Stimulated activated naive B cell treated with anti-CD40 and anti-IgM and Interleukin-4, amounts not matched to agents 10 μg/mL and 1 μg/mL and 100 μg/mL, for 72 hours (primary cell): ENCODE measurements at places on chromosomes 2 and 18.

DNA sequence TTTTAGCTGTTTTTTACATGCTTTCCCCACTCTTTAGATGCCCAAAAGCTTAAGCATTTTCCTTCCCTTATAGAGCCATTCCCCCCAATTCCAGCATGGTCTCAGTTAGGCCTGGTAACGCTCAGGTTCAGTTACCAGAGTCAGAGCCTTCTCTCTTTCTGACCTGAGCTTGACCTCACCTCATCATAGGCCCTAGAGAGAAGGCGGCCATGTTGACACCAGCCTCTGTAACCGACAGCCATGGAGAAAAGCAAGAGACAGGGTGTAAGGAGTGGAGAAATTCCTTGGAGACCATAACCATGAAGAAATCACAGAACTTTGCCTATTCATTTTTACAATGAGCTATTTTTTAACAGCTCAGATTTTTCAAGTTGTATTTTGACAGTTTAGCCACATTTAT is 99.4 kb downstream of the RTN4 start:
- no peak for DNase-seq

DNA sequence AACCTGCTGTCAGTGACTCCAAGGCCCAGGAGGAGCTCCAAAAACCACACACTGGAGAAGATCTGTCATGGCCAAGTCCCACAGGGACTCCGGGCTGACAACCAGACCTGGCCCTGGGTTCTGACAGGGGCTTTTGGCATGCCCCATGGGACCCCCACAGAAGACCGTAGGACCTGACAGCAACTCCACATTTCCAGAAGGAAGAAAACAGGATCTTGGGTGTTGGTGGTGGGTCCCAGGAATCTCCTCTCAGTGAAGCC is 275.9 kb upstream of the HS6ST1 start:
- no peak for DNase-seq

- no peak for DNase-seq
Observed at GRCh38 chr2:75162897-75163296, 36.4 kb downstream of the TACR1 start.

DNA sequence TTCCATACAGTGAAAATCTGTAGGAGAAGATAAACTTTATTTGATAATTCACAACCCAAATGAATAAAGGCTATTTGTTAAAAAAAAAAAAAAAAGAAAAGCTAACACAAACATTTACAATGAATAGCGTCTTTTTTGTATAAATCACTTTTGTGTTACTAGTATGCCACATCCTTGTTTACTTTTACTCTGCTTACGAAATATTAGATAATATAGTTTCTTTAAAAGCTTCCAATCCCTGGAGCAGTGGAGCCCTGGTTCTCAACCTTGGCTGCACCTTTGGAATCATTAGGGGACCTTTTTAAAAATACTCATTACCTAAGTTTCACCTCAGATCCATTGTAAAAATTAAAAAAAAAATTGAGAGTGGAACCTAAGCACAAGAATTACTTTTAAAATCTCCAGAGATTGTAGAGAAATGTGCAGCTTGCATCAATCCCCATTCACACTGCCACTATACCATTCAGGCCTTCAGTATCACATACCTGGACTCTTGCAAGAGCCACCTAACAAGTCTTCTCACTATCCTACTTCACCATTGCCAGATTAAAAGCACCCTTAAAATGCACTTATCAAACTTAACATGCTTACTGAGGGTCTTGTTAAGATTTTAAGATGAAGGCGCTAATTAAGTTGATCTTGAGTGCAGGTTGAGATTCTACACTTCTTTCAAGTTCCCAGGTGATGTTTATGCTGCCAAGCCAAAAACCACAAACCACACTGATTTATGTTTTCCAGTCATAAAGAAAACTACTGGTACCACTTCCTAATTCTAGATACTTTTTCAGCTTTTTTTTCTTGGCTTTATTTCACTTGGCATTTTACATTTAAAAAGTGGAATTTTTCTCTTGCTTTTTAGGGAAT is 59.7 kb upstream of the ZC3H15 start:
- no peak for DNase-seq

DNA sequence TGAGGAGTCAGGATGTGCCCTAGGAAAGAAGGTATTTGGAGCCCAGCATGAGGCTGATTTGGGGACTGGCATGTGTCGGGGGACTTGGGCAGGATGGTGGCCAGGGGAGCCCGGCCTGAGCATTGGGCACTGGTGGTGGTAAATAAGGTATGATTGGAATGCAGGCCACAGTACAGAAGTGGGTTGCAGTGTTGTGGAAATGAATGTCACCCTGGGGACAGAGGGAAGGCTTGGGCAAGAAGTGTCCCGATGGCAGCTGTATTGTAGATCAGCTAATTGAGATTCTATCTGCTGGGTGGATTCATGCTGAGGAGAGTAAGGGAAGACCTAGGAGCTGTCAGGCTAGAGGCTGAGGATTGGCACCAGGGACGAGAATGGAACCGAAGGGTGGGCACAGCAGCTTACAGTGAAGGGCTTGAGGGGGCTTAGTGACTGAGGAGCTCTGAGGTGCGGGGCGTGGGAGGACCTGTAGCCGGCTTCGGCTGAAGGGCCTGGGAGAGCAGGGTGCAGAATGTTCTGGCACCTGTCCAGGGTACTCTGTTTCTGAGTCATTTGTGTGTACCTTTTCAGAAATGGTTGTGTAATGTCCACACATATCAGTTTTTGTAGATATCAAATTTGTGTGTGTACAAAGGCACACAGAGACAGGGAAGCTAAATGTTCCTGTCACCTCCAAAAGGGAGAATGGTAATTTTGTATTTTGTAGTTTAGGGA is 170.2 kb downstream of the PRKCE start:
- no peak for DNase-seq

GRCh38 chr18:48021273-48021914 is 90.9 kb upstream of the SMAD2 start:
- no peak for DNase-seq

GRCh38 chr2:104286841-104287240 is 567.1 kb upstream of the POU3F3 start:
- DNase-seq = no peak

- no peak for DNase-seq
Observed at GRCh38 chr2:121058852-121059558, 226.0 kb downstream of the TFCP2L1 start.

GRCh38 chr2:142097711-142098110 is 33.1 kb downstream of the LRP1B start:
- DNase-seq = no peak

GRCh38 chr2:207317378-207317984 is 151.7 kb upstream of the KLF7 start:
- no peak for DNase-seq

DNA sequence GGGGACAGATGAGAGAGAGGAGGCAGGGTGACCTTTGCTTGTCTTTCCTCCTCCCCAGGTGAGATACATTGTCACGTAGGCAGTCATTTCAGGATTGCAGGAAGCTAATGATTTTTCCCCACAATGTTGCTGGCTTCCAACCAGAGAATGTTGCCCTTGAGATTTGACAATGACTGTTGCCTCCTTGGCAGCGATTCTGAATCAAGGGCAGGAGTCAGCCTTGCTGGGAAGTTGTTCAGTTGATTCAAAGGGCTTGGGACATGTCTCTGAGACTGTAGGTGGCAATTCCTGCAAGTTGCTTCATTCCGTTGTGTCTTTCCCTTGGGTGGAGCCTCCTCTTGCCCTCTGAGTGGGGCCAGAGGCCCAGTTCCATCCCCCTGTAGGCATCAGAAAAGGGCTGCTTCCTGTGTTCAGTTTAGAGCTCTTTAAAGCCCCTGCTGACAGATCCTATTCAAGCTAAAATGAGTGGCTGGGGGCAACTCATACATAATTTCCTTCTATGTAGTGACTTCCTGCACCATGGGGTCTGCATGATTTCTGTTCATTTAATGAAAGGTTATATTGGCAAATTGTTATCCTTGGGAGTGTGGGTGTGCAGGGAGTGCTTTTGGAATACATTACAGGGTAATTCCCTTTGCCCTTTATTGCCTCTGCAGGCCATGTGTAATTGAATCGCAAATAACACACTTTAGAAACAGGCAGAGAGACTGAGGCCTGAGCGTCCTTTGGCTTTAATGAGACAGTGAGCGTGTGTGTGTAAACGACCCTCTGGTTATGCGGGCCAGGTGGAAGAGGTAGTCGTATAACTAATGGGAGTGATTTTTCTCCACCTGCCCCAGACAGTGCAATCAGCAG is 52.4 kb downstream of the GPR39 start:
- DNase-seq = no peak

- DNase-seq = no peak
Observed at GRCh38 chr2:88108796-88109195, 19.1 kb downstream of the FABP1 start.
